ENCODE measurements at places on chromosomes 1 and 21. TPM values are rescaled to one million over a fixed set of nuclear protein-coding genes. Genes with fewer than 3 reads are reported as not detected.

Gene RNU1-3
- total RNA-seq, result 3,022 TPM

Gene C1orf141
- total RNA-seq, result not detected

Gene ALX3
- not detected for total RNA-seq

Gene ENSA
- 26.9 TPM for total RNA-seq

Gene RGL1
- total RNA-seq, result 25.3 TPM

Gene FCGR2B
- not detected for total RNA-seq

Gene ZNF648
- total RNA-seq, result not detected

Gene B4GALT2
- 64.8 TPM for total RNA-seq

Gene RCC2
- 50.3 TPM for total RNA-seq
